ENCODE measurements at places on chromosomes 16 and 17.

DNA sequence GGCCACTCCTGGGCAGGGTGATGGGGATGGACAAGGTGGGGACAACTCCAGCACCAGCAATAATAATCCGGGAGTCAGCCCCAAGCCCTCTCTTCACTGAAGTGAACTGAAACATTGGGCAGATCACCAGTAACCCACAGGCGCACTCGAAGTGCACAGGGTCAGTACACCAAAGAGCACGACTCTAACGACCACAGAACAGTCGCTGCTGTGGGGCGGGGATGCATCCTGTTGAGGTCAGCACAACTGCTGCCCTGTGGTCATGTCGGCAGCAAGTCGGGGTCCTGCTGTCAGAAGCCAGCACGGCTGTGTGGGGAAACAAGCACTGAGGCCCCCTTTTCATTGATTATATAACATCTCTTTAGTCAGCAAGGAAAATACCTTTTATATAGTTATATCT lies 14.6 kb downstream of the DNASE1 start:
- peaks cover 23% of the 10 kb centered on the region for H3K36me3 ChIP-seq
- no peak overlapping the region for H3K27ac ChIP-seq
- no peak overlapping the region for H3K4me3 ChIP-seq
- H3K27me3 ChIP-seq: no peaks in the 10 kb centered on the region
- H3K4me1 ChIP-seq: no peaks in the 10 kb centered on the region
- no peak for DNase-seq

- H3K36me3 ChIP-seq: no peaks in the 10 kb centered on the region
- no peak overlapping the region for H3K27ac ChIP-seq
Observed at GRCh38 chr16:87165885-87166284, 151.3 kb downstream of the C16orf95 start.

GRCh38 chr17:17412326-17412725 lies 64.5 kb upstream of the MED9 start:
- H3K27ac ChIP-seq: no peak overlapping the region
- DNase-seq: no peak
- no peaks in the 10 kb centered on the region for H3K36me3 ChIP-seq
- peaks cover 7% of the 10 kb centered on the region for H3K4me1 ChIP-seq
- no peak overlapping the region for H3K4me3 ChIP-seq

- H3K36me3 ChIP-seq: no peaks in the 10 kb centered on the region
- DNase-seq: no peak
- no peaks in the 10 kb centered on the region for H3K4me1 ChIP-seq
- H3K27me3 ChIP-seq: no peaks in the 10 kb centered on the region
- H3K27ac ChIP-seq: no peak overlapping the region
- no peak overlapping the region for H3K4me3 ChIP-seq
Observed at GRCh38 chr17:32565401-32565800, 78.6 kb downstream of the CDK5R1 start.

- H3K27me3 ChIP-seq: no peaks in the 10 kb centered on the region
- no peak for DNase-seq
- H3K27ac ChIP-seq: no peak overlapping the region
- H3K36me3 ChIP-seq: no peaks in the 10 kb centered on the region
- no peak overlapping the region for H3K4me3 ChIP-seq
Observed at GRCh38 chr17:14429084-14429483, 128.2 kb downstream of the HS3ST3B1 start.

DNA sequence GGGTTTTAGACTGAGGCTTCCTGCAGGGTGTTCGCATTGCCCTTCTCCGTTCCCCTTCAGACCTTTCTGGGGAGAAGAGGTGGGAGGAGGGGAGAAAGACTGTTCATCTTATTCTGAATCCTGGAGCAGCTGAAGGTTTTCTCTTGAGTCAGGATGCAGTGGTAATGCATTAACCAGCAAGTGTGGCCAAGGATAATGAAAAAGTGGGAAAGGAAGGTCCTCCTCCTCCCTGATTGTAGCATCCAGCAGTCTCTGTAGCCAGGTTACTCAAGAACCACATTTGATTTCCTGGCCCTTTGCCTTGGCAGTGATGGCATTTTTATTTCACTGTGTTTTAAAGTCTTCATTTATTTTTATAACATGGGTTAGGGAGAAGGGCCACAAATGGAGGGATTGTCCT lies 59.1 kb downstream of the CYLD start:
- H3K4me3 ChIP-seq: no peak overlapping the region
- H3K27ac ChIP-seq: no peak overlapping the region
- no peaks in the 10 kb centered on the region for H3K27me3 ChIP-seq

DNA sequence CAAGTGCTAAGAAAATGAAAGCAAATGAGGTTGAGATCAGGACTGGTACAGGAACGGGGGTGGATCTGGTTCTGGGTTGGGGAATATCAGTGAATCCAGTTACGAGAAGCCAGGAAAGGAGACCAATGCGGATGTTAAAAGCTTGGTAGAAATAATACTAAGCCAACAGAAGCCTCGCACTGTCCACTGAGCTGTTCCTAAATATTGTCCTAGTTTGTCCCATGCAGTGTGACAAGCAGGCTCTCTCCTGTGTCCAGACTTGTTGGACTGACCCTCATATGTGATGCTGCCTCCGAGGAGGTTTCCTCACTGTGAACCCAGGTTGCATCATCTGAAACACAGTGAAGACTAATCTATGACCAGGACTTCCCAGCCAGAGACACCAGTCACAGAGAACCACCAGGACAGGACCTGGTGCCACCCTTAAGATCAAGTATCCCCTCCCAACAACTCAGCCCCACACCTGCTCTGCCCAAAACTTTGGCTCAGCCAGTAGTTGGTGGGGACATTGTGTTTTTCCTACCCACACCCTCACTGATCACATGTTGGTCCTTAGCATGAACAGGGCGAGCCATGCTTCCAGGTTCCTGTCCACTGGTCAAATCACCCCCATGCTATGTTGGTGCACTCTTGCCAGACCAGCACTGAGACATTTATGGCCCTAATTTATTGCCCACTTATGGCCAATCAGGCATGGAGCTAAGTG lies 32.7 kb upstream of the SCNN1B start:
- no peak for DNase-seq
- H3K27me3 ChIP-seq: no peaks in the 10 kb centered on the region
- no peak overlapping the region for H3K4me3 ChIP-seq
- no peaks in the 10 kb centered on the region for H3K4me1 ChIP-seq

DNA sequence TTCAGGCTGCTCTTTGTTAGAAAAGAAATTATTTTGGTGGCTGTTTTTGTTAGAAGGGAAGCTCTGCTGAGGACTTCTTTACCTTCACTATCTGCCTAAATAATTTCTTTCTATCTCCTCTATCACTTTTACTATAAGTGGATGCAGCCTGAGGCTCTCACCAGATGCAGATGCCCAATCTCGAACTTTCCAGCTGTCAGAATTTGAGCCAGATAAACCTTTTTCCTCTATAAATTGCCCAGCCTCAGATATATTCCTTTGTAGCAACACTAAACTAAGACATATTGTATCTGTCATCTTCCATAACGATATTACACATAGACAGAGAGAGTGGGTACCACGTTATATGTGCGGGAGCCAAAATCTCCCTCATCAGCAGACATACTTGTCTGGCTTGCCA lies 15.7 kb upstream of the CDH8 start:
- H3K36me3 ChIP-seq: no peaks in the 10 kb centered on the region
- H3K4me1 ChIP-seq: no peaks in the 10 kb centered on the region
- H3K4me3 ChIP-seq: no peak overlapping the region
- no peak overlapping the region for H3K27ac ChIP-seq
- no peak for DNase-seq
- H3K27me3 ChIP-seq: no peaks in the 10 kb centered on the region

GRCh38 chr16:89408315-89408714 lies 82.0 kb downstream of the ANKRD11 start:
- H3K27ac ChIP-seq: no peak overlapping the region
- H3K36me3 ChIP-seq: no peaks in the 10 kb centered on the region
- H3K4me1 ChIP-seq: peaks cover 94% of the 10 kb centered on the region

DNA sequence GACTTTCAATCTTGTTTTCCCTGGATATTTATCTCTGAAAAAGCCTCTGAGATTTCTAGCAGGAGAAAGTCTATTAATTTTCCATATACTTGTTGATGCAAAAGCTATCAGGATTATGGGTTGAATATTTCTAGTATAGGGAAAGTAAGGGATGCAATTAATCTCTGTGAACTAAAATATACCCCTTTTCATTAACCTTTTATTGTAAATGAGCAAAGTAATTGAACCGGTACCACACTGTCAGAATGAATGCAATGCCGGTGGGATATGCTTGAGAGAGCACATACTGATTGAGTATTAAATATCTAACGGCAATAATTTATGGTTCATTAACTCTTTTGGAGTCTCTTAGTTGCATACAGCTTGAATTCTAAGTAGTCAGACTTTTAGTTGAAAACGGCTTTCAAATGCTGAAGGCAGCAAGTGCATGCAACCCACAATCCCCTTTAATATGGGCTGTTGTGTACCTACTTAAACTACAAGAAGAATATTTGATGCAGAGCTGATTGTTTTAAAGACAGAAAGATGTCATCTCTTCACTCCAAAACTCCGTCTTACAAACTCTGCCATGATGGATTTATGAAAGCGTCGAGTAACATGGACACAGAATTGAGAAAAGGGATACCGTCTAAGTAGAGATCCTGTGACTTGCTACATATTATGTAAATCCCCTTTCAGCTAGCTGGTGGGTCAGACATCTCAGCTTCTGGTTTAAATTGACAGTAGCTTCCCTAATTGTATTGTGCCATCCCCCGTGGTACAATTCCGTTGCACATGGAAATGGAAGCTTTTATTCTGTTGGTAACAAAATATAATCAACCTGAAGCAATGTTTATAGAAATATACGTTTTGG lies 141.3 kb upstream of the CDH8 start:
- no peaks in the 10 kb centered on the region for H3K4me1 ChIP-seq
- no peak overlapping the region for H3K27ac ChIP-seq
- no peak for DNase-seq
- no peaks in the 10 kb centered on the region for H3K27me3 ChIP-seq

GRCh38 chr16:82328881-82329469 lies 159.0 kb upstream of the MPHOSPH6 start:
- DNase-seq: no peak
- H3K4me3 ChIP-seq: no peak overlapping the region
- H3K27me3 ChIP-seq: no peaks in the 10 kb centered on the region
- H3K4me1 ChIP-seq: no peaks in the 10 kb centered on the region
- no peak overlapping the region for H3K27ac ChIP-seq

- no peak for DNase-seq
- peaks cover 55% of the 10 kb centered on the region for H3K27me3 ChIP-seq
- no peak overlapping the region for H3K27ac ChIP-seq
- H3K4me1 ChIP-seq: peaks cover 22% of the 10 kb centered on the region
- H3K4me3 ChIP-seq: no peak overlapping the region
Observed at GRCh38 chr17:14298221-14298946, 2.5 kb upstream of the HS3ST3B1 start.

- no peaks in the 10 kb centered on the region for H3K27me3 ChIP-seq
- H3K36me3 ChIP-seq: peaks cover 21% of the 10 kb centered on the region
- H3K27ac ChIP-seq: no peak overlapping the region
- DNase-seq: no peak
- H3K4me3 ChIP-seq: no peak overlapping the region
Observed at GRCh38 chr16:11556945-11557720, 29.6 kb downstream of the LITAF start.

GRCh38 chr17:57999496-58000017 lies 7.5 kb downstream of the SRSF1 start:
- peaks cover 55% of the 10 kb centered on the region for H3K36me3 ChIP-seq
- peaks cover 48% of the 10 kb centered on the region for H3K4me1 ChIP-seq
- H3K27ac ChIP-seq: no peak overlapping the region
- H3K27me3 ChIP-seq: no peaks in the 10 kb centered on the region
- no peak for DNase-seq

DNA sequence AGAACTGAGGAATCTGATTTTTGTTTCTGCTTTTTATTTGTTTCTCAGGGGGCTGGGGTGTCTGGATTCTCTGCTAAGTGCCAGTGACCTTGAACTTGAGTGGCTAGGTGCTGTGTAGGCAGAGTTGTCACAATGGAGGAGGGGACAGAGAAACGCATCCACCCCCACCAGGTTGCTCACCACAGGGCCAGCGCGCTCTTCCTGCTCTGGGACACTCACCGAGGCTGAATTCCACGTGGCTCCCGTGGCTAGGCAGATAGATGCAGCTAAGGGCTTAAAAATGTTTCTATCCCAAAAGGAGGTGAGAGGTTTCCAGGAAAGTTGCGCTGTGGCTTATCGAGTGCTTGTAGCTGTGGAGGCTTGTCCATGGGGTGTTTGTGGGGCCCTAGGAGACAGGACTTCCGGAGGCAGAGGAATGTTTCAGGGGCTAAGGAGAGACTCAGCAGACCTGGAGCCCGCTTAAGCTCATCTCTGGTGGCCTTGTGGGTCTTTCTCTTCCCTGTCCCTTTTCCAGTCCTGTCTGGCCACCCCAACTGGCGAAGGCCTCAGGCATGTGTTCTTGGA lies 36.8 kb downstream of the ADCY7 start:
- no peak overlapping the region for H3K27ac ChIP-seq
- H3K27me3 ChIP-seq: no peaks in the 10 kb centered on the region
- no peak for DNase-seq
- no peak overlapping the region for H3K4me3 ChIP-seq

- no peak overlapping the region for H3K27ac ChIP-seq
- DNase-seq: no peak
- no peaks in the 10 kb centered on the region for H3K4me1 ChIP-seq
- no peaks in the 10 kb centered on the region for H3K27me3 ChIP-seq
Observed at GRCh38 chr16:11727796-11728543, 14.7 kb downstream of the TXNDC11 start.

DNA sequence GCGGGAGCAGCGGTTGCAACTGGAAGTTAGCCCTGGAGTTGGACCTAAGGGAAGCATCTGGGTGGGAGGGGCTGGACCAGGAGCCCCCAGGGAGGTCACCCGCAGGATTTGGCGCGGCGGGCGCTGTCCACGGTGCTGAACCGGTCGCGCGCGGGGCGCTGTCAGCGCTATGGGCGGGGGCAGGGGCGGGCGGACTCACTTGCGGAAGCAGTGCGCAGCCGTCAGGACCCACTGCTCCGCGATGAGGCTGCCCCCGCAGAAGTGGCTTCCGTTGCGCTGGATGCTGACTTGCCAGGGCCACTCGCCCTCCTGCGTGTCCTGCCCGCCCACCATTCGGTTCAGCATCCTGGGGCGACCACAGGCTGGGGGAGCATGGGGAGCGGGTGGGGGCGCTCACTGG lies 4.5 kb downstream of the PRSS27 start:
- H3K4me3 ChIP-seq: no peak overlapping the region
- DNase-seq: peak; percentile 51
- H3K4me1 ChIP-seq: peaks cover 12% of the 10 kb centered on the region
- no peaks in the 10 kb centered on the region for H3K27me3 ChIP-seq
- no peaks in the 10 kb centered on the region for H3K36me3 ChIP-seq

DNA sequence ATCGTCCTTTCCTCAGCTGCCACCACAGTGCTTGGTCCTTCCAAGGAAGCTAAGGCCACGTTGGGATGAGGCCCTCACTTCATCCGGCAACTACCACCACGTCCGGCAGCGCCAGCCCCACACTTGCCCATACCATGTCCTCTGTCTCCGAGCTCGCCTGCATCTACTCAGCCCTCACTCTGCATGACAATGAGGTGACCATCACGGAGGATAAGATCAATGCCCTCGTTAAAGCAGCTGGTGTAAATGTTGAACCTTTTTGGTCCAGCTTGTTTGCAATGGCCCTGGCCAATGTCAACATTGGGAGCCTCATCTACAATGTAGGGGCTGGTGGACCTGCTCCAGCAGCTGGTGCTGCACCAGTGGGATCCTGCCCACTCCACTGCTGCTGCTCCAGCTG lies 44.9 kb downstream of the TTC19 start:
- H3K4me3 ChIP-seq: no peak overlapping the region
- no peak overlapping the region for H3K27ac ChIP-seq
- no peaks in the 10 kb centered on the region for H3K27me3 ChIP-seq
- H3K36me3 ChIP-seq: peaks cover 43% of the 10 kb centered on the region

Measured in adrenal gland (tissue), 19 donors.